Mononuclear cell (primary cell): ENCODE measurements at places on chromosomes 16 and 17. TPM values are rescaled to one million over a fixed set of nuclear protein-coding genes. Genes with fewer than 3 reads are reported as not detected.

The CCL2 gene
- 2.2 TPM for total RNA-seq

The TNFRSF13B gene
- total RNA-seq = 2.2 TPM

The SCIMP gene
- 5.5 TPM for total RNA-seq

The KSR1 gene
- 23.5 TPM for total RNA-seq

The DRC3 gene
- total RNA-seq = not detected

The CA5A gene
- under 0.01 TPM for total RNA-seq

The PLEKHG4 gene
- total RNA-seq = 4.0 TPM

The ACSM3 gene
- 10.8 TPM for total RNA-seq

The CCL3 gene
- 1,287 TPM for total RNA-seq

The KRTAP3-2 gene
- total RNA-seq = not detected

The AKAP1 gene
- 6.9 TPM for total RNA-seq

The GAS7 gene
- total RNA-seq = 38.4 TPM

The IKZF3 gene
- 47.5 TPM for total RNA-seq

The GPR139 gene
- not detected for total RNA-seq

The TBC1D26 gene
- 0.10 TPM for total RNA-seq

The SLC6A2 gene
- total RNA-seq = not detected

The GP1BA gene
- 4.2 TPM for total RNA-seq

The KCNJ18 gene
- not detected for total RNA-seq

The BIRC5 gene
- total RNA-seq = 0.21 TPM

The CIITA gene
- total RNA-seq = 10.4 TPM

The KRT17 gene
- 0.42 TPM for total RNA-seq

The MYH1 gene
- not detected for total RNA-seq

The CHST6 gene
- not detected for total RNA-seq

The KRT39 gene
- not detected for total RNA-seq

The FAM20A gene
- total RNA-seq = 2.4 TPM

The GABARAP gene
- 396 TPM for total RNA-seq

The EMP2 gene
- total RNA-seq = 0.10 TPM

The PEMT gene
- 13.9 TPM for total RNA-seq

The LAT gene
- 34.0 TPM for total RNA-seq

The MC1R gene
- 2.7 TPM for total RNA-seq

The CX3CL1 gene
- total RNA-seq = not detected

The SDK2 gene
- total RNA-seq = 2.0 TPM

The CLEC18B gene
- not detected for total RNA-seq

The KRTAP9-8 gene
- not detected for total RNA-seq

The NAGS gene
- total RNA-seq = 0.42 TPM

The ASPSCR1 gene
- total RNA-seq = 10.3 TPM

The OR4D2 gene
- not detected for total RNA-seq

The ADAD2 gene
- total RNA-seq = not detected

The C16orf96 gene
- 0.42 TPM for total RNA-seq

The HOXB5 gene
- not detected for total RNA-seq
